Common myeloid progenitor, CD34-positive (primary cell): ENCODE measurements at places on chromosomes 11 and 22.

- DNase-seq: no peak
Measured at GRCh38 chr11:6219359-6219758, 14.0 kb downstream of the C11orf42 start.

DNA sequence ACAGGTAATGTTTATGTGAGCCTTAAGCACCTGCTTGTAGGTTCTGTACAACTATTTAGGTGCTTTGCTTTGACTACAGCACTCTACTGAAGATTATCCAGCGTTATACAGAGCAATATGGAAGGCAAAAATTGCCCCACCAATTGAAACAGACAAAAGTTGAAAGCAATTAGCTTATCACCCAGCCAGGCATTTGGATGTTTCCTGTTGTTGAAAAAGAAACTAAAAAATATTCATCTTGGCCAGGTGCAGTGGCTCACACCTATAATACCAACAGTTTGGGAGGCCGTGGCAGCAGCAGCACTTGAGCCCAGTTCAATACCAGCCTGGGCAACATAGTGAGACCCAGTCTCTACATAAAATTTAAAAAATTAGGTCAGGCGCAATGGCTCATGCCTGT is 18.5 kb downstream of the ATL3 start:
- DNase-seq: peak; percentile 68

- DNase-seq: no peak
Measured at GRCh38 chr22:42630211-42630610, 10.2 kb downstream of the ATP5MGL start.

GRCh38 chr11:69230856-69231425 is 63.0 kb upstream of the MYEOV start:
- DNase-seq: no peak

DNA sequence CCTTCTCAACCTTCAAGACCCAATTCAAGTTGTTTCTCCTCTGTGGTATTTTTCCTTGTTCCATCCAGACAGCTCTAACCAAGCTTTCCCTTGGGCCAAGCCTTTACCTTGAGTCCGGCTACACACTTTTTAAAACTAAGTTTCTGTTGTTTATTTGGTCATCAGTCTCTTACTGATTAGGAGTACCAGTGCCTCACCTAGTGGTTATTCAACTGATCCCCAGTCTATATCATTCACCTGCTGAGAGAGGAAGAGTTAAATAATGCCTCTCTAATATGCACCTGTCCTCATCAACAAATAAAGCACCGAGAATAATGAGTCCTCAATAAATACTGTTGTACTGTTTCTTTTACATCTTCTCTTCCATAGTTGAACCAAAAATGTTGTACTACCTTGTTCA is 160.8 kb downstream of the MSANTD4 start:
- no peak for DNase-seq
